ENCODE measurements at places on chromosomes 11 and 22.

DNA sequence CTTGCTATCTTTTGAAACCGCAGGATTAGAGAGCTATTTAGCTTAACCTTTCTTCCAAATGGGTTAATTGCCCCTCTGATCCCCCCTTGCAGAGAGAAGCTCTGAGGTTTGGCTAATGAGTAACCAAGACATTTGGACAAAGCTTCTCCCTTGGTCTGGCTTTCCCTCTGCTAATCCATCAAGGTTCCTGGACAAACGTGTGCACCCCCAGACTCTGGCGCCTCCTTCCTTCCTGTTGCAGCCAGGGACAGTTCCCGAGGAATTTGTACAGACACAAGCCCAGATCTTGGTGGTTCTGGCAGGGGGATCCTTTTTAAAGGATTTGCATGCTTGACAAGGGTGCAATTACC, 1.6 kb downstream of the KIAA1671 start:
- DNase-seq, result no peak

DNA sequence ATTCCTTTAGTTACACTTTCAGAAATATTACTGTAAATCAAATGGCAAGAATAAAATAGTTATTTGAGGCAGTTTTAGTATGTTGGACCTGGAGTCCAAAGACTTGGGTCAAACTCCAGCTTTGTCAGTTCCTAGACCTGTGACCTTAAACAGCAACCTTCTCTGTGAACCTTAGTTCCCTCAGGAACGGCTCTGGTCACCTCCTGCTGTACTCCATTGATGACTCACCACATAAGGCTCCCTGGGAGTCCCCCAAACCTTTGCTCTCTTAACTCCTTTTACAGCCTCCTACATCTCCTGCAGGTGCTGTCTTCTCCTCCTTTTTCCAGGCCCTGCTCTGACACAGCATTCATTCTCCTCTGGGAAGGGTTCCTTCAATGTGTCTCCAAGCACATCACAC, 29.1 kb downstream of the LIMK2 start:
- no peak for DNase-seq

DNA sequence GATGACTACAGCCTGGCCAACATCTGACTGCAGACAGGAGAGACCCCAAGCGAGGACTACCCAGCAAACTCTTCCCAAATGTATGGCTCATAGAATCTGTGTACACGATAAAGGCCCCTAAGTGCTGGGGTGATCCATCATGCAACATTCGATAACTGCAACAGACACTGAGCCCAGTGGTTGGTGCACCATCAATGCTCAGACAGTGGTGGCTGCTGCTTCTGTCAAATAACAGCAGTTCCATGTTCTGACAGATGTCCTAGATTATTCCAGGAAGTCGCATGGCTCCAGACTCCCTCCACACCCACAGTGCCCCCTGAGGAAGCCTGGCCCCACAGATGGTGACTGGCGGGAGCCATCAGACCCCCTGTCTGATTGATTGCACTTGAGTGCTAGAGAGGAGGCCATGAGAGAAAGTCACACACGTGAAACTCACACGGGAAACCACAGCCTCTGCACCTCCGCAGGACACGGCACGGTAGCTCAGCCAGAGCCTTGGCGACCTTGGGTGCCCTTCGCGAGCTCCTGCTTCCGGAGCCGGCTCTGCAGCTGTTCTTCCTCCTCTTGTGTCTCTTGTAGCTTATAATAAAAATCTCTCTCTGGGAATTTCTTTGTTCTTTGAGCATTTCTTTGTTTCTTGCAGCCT, 1155.9 kb downstream of the TBC1D22A start:
- DNase-seq, result no peak

- no peak for DNase-seq
Measured at GRCh38 chr11:68982134-68982533, 1.3 kb upstream of the MRGPRD start.

GRCh38 chr11:134575504-134576230, 163.6 kb upstream of the B3GAT1 start:
- no peak for DNase-seq

DNA sequence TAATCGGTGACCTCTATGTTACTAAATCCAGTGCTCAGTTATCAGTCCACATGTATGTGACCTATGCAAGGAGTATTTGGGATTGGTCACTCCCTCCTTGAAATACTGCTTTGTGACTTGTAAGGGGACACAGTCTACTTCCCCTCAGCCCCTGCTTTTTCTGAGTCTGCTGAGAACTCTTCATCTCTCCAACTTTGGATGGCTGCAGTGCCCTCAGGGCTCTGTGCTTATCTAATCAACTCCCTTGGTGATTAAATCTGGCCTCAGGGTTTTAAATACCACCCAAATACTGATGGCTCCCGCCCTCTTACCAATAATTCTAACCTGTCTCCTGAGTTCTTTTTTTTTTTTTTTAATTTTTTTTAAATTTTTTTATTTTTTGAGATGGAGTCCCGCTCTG, 40.2 kb downstream of the FAM118A start:
- DNase-seq, result no peak

- DNase-seq, result no peak
Measured at GRCh38 chr11:77024745-77025144, 9.5 kb upstream of the B3GNT6 start.

Data from suppressor macrophage (primary cell).